ENCODE measurements at places on chromosomes 5 and 9.

DNA sequence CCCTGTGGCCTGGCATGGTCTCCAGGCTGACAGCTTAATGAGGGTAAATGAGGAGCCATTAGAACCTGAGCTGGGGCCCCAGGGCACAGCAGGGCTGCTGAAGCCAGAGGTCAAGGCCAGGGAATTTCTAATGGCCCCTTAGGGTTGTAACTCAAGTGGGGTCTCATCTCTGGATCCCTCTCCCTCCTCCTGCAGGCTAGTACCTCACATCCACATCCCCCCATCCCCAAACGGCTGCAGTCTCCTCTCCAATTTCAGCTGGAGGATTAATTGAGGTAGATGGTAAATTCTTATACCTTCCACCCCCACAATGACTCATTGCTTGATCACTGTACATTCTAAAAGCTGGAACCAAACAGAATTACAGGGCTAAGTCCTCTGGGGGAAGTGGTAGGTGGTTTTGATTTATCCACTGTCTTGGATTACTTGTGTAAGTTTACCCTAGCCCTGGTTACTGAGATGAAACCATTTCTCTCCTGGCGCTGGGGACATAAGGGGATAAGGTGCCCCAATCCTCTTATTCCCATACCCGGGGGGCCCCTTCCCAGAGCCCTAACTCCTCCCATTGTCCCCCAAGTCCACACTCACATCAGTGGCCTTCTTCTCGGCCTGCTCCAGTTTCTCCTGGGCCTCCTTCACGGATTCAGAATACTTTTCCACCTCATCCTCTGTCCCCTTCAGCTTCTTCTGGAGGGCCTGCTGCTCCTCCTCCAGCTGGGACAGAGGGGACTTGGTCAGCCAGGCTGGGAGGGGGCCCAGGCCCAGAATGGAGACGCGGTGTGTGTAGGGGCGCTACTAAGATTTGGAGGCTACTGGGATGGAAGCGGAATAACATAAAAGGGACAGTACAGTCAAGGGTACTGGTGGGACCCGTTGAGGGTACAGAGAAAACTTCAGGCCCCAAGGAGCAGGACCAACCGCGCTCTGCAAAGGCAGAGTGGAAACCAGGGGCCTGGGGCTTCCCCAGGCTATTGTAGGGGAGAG is 875 bp downstream of the TPM2 start:
- DNase-seq, result no peak

DNA sequence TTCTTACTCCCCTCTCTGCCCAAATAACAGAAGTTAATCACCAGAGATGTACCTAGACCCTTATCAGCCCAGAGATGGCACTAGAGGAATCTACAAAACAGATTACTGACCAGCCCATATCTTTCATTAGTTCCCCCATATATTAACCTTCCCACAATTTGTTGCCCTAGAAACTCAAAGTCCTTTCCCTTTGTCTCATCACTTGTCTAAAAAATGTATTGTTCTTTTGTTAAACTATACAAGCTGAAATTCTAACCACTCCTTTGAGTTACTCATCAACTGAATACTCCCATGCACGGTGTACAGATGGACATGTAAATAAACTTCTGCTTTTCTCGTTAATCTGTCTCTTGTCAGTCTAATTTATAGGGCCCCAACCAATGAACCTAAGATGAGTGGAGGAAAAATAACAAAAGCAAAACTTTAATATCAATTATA is 130.9 kb downstream of the CCDC192 start:
- DNase-seq, result no peak

DNA sequence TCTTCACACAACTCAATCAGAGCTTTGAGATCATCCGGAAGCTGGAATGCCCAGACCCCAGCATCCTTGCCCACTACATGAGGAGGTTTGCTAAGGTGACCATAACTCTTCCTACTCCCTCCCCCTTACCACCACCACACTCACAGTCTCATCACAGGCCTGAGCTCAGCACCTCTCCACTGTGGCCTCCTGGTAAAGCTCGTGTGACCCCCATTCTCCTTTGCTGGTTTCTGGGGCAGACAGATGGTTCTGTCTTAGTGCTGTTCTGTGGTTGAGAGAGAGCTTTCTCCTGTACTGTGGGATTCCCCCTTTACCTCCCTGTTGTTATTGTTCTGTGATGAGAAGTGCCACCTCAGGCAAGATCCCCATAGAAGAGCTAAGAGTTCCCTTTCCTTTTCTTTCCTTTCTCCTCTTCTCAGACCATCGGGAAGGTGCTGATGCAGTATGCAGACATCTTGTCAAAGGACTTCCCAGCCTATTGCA is 92.7 kb upstream of the RUSC2 start:
- no peak for DNase-seq

GRCh38 chr5:121271546-121271945 is 580.1 kb upstream of the FTMT start:
- no peak for DNase-seq
